SK-N-DZ (cell line): ENCODE measurements at places on chromosomes 6 and 20.

- no peak for DNase-seq
Observed at GRCh38 chr20:4814696-4815252, 93.1 kb downstream of the PRND start.

GRCh38 chr6:39210450-39210849 lies 18.8 kb downstream of the KCNK5 start:
- no peak for DNase-seq

- no peak for DNase-seq
Observed at GRCh38 chr6:127868338-127868737, 32.5 kb downstream of the THEMIS start.

GRCh38 chr6:138493413-138493812 lies 5.9 kb downstream of the NHSL1 start:
- no peak for DNase-seq

GRCh38 chr6:7726416-7727085 lies 652 bp downstream of the BMP6 start:
- DNase-seq, result no peak

DNA sequence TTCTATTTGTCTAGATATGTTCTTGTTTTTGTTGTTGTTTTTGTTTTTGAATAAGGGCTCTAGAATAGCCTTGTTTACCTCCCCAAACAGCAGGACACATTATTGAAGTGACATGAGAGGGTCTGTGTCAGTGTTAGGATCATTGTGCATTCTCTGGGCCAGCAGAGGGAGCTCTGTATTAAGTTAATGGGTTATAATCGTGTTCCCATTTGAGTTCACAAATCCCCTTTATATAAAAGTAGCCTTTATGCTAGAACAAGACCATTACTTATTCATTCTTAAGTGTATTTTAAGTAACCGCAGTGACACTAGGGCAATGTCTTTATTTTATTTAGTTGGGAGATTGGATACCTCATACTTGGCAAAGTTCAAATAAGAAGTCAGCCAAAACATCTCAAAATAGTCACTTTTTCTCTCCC lies 44.8 kb downstream of the STK4 start:
- peak; percentile 47 for DNase-seq

DNA sequence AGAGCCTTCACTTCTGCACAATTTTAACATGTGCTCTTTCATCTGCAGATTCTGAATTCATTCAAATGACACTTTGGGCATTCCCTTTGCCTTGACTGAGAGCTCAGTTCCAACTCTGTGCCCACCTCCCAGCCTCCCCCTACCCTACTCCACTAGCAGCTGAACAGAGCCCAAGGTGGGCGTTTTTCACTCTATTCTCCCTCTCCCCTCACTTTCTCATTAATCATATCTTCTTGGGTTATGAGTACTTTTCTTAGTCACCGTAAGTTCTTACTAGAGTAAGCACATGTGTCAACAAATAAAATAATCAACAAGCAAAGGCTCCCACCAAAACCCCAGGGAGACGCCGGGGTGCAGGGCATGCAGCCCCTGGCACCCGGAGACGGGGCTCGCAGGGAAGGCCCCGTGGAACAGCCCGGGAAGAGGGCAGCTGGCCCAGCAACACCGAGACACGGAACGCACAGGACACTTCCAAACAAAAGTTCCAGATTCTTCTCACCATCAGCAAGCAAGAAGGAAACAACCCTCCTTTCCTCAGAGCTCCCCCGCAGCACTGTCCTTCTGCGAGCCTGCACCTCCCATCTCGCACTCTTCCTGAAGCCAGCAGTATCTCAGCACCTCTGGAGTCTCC lies 34.1 kb downstream of the TAF4 start:
- no peak for DNase-seq

- no peak for DNase-seq
Observed at GRCh38 chr20:532530-532929, 11.1 kb downstream of the CSNK2A1 start.

DNA sequence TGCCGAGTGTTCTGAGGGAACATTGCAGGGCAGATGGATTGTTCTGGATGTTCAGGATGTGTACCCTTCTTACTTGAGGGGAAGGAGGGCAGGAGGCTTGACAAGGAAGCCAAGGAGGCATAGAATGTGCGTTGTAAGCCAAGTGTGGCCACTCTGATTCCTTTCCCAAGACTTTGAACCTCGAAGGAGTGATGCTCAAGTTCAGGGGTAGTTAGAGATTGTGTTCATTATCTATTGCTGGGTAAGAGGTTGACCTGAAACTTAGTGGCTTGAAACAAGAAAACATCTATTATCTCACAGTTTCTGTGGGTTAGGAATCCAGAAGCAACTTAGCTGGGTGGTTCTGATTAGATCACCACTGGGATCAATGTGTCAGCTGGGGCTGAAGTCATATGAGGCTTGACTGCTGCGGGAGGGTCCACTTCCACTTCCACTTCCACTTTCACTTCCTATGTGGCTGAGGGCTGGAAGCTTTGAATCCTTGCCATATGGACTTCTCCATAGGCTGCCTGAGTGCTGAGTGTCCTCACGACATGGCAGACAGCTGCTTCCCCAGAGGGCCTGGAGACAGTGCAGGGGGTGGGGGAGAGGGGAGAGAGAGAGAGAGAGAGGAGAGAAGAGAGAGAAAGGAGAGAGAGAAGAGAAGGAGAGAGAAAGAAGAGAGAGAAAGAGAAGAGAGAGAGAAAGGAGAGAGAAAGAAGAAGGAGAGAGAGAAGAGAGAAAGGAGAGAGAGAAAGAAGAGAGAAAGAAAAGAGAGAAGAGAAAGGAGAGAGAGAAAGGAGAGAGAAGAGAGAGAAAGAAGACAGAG lies 6.9 kb upstream of the CD40 start:
- no peak for DNase-seq

- no peak for DNase-seq
Observed at GRCh38 chr6:110284855-110285254, 73.3 kb downstream of the METTL24 start.

DNA sequence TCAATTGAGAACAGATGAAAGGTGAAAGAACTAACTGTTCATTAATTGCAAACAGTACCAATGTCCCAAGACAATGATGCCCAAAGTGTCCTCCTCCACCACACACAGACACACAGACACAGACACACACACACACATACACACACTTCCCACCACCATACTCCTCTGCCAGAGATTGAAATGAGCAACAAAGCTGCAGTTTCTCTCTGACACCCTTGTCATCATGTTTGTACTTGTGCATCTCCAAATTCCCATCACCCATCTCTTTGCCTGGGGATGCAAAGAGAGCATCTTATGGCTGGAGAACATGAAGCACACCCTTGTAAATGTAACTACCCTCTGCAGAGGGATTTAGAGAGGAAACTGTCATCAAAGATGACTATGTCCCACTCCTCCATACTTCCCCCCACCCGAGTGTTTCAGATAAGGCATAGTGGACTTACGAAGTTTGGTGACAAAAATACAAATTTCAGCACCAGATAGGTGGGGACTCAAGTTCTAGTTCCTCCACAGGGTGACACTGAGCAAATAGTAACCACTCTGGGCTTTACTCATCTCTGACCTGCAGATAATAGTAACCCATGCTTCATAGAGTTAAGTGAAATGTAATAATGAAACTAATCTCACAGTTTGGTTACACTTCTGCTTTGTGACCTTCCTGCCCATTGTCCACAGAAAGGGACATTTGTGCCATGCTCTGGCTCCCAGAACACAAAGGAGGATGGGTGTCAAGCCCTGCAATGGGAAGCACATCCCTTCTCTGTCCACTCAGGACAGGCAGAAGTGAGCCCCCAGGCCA lies 8.7 kb downstream of the MAFB start:
- no peak for DNase-seq

- DNase-seq, result peak; percentile 38
Observed at GRCh38 chr6:134123666-134124208, 71.3 kb upstream of the SLC2A12 start.

- DNase-seq, result no peak
Observed at GRCh38 chr6:156955494-156956183, 178.5 kb downstream of the ARID1B start.

DNA sequence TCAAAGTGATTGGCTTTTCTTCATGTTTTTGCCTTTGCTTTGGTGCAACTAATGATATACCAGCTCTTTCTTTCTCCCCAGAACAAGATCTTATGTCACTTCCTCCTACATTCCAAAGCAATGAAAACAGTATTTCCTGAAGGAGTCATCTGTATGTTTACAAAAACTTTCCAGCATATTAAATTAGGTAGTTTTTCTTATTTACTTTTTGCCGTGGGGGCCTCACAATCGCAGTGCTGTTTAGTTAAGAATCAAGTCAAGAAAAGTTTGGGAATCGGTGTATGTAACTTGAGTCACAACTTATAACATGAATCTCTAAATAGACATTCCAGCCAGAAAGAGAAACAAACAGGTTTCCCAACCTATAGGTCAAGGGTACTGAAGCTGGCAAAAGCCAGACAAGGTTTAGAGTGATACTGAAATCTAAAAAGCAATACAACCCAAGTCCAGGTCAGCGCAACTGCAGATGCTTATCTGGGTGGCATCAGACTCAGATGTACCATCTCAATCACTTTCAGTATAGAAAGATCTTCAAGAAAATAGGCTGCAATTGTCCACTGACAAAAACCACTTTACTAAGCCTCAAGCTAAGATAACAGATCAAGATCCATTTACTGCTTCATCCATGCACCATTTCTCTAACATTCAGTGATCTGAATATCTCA lies 63.6 kb downstream of the IPCEF1 start:
- DNase-seq, result no peak

DNA sequence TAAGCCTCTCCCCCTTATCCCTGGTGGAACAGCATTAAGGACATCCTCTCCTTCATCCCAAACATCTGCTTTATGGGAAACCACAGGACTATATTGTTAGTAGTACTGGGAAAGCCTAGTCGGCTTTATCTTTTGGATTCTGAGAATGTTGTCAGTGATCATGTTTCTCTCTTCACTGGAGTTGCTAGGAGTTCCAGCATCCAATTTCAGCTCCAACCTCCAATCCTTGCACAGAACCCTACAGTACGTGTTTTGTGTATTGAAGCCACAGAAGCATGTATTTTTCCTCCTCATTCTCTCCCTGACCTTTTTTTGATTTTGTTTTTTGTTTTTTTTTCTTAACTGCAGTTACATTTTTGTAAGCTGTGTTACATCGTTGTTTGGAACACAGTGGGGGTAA lies 84.0 kb downstream of the PHACTR3 start:
- DNase-seq, result no peak

DNA sequence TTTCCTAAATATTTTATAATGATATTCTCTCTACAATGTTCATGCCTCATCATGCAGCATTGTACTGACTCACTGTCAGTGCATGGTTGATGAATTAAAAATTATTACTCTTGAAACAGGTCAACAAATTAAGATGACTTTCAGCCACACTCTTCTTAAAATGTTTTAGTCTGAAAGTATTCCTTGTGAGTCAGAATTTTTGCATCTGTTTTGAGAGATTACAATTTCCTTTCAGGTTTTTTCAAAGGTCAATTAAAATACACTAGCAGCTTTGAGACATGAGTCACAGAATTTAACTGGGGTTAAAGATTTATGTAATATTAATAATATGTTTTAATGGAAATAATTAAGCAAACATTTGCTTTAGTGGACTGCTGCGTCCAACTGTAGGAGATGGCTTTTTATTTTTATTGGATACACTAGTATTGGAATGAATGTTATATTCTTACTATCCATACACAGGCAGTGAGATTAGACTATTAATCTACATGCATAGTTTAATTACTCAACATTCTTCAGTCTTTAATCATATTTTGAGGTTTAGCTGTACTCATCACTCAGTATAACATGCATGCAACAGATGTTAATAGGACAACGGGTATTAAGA lies 9.7 kb downstream of the COL12A1 start:
- no peak for DNase-seq

DNA sequence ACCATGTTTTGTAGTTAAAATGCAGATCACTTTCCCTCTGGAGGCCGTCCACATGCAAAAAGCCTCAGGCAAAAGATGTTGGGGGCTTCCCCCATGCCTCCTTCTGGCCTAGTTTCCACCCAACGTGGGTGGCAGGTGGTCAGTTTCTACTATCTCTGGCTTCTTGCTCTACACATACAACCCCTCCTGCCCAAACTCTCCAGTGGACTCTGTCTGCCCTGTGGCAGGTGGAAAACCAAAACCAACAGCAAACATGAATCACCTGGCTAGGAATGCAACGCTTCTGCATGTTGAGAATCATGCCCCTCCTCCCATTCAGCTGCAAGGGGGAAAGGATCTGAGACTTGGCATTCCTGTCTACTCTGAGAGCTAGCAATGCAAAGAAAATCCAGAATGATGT lies 94.8 kb downstream of the MBOAT1 start:
- DNase-seq, result no peak

GRCh38 chr6:113556775-113557174 lies 300.4 kb upstream of the MARCKS start:
- peak; percentile 95 for DNase-seq

DNA sequence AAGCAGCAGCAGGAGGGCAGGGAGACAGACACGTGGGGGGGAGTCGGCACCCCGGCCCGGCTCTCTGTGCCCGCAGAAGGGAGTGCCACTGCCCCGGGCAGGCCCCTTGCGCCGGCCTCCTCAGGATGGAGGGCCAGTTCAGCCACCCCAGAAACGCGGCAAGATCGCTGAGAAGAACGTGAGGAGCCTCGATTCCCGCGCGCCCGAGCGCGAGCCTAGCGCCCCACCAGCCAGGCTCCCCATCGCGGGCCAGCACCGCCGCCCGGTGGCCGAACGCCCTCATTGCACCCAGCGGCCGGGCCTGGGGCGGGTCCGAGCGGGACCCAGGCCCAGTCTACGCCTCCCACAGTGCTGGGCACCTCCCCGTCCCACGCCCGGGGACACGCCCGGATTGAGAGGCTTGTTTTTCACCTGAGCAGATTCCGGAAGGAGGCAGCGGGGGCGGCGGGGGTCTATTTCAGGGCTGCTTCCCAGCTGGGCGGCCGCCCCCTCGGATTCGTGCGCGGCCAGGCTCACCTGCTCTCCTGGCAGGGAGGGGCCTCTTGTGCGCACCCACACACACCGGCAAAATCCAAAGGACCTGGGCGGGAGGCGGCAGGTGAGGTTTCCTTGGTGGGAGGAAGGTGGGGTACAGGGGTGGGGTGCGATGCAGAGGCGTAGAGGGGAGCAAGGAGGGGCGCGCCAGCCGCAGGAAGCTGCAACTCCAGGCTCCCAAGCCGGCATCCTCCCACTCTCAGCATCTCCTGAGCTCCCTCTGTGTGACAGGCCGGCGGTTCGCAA lies 9.0 kb upstream of the GRM4 start:
- DNase-seq, result peak; percentile 35

DNA sequence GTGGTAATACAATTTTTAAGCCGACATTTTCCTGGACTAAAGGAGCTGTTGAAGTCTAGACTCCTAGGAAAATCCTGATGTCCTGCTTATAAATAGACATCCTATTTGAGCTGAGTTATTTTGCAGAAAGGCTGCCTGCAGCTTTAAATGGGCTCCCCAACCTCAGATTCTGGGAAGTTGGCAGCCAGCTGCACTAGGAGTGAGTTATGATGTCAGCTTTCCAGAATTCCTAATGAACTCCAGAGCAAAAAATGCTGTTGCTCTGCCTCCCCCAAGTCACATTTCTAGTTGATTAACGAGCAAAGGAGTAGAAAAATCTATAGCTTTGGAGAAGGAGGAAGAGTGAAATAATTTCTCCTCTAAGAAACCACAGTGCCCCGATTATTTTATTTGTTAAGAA lies 346.3 kb upstream of the SULF2 start:
- DNase-seq, result no peak

- DNase-seq, result no peak
Observed at GRCh38 chr6:27760464-27760863, 151.7 kb downstream of the OR2B2 start.
